ENCODE measurements at places on chromosomes 2 and 18.

GRCh38 chr2:172239944-172240590 is 137.4 kb upstream of the DLX2 start:
- DNase-seq, result no peak

DNA sequence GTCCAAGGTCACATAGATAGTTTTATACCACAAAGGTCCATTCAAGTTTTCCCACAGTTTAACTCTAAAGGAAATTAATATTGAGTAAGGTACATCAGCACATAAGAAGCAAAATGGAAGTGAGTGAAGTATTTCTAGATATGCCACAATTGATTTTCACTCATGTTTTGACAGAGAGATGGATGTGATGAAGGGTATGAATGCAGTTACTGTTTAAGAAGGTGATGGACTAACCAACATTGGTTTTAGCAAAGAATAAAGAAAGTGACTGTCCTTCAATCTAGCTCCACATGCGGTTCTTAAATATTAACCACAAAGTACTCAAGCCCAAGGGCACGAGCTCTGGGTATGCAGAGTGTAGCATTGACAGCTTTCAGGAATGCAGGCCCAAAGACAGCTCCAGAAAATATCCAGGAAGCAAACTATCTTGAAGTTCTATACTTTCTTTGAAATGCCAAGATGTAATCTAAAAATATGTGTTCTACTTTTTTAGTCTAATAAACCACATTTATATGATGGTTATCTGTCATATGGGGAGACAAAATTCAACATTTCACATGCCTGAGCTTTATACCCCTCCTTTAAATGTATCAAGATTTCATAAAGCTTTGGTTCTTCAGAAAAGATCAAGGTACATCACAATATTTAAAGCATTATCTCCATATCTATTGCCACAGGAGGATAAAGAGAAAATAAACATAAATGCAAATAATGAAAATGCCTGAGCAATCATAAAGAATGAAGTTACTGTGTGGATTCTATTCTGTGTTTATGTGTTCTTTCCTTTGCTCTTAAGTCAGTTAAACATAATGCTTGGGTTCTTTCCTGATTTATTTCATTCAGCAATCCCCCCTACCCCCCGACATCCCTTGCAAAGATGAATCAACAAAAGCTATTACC is 6.7 kb upstream of the SCN1A start:
- DNase-seq, result no peak

- no peak for DNase-seq
Measured at GRCh38 chr2:176745543-176746200, 466.9 kb upstream of the HNRNPA3 start.

GRCh38 chr2:8413589-8414135 is 268.2 kb upstream of the ID2 start:
- DNase-seq, result no peak

DNA sequence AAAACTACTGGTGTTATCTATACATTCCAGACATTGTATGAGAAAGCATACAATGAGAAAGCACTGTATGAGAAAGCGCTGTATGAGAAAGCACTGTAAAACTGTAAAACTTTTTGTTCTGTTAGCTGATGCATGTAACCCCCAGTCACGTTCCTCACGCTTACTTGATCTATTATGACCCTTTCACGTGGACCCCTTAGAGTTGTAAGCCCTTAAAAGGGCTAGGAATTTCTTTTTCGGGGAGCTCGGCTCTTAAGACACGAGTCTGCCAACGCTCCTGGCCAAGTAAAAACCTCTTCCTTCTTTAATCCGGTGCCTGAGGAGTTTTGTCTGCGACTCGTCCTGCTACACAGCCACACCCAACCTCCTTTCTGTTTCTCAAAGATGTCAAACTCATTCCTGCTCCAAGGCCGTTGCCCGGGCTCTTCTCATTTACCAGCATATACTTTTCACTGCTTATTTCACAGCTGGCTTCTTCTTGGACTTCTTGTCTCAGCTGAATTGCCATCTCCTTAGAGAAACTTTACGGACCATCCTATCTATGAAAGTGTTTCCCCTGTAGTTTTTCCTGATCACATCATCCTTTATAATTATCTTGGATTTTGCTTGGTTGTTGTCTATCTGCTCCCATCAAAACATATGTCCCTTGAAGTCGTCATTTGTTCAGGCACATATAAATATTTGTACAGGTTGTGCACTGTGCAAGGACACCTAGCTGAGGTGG is 29.8 kb upstream of the YES1 start:
- no peak for DNase-seq

DNA sequence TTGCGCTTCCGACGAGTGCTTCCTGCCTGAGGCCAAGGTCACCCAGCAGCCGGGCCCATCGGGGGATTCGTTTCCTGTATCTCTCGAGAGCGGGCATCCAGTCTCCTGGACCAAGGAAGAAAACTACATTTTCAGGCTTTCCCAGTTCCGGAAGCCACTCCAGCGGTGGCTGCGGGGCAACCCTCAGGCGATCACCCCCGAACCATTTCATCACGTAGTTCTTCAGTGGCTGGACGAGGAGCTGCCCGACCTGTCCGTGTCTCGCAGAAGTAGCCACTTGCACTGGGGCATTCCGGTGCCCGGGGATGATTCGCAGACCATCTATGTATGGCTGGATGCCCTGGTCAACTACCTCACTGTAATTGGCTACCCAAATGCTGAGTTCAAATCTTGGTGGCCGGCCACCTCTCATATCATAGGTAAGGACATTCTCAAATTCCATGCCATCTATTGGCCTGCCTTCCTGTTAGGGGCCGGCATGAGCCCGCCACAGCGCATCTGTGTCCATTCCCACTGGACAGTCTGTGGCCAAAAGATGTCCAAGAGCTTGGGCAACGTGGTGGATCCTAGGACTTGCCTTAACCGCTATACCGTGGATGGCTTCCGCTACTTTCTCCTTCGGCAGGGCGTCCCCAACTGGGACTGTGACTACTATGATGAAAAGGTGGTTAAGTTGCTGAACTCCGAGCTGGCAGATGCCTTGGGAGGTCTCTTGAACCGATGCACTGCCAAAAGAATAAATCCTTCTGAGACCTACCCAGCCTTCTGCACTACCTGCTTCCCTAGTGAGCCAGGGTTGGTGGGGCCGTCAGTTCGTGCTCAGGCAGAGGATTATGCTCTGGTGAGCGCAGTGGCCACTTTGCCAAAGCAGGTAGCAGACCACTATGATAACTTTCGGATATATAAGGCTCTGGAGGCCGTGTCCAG is 1.0 kb downstream of the MARS2 start:
- DNase-seq, result peak; percentile 21

DNA sequence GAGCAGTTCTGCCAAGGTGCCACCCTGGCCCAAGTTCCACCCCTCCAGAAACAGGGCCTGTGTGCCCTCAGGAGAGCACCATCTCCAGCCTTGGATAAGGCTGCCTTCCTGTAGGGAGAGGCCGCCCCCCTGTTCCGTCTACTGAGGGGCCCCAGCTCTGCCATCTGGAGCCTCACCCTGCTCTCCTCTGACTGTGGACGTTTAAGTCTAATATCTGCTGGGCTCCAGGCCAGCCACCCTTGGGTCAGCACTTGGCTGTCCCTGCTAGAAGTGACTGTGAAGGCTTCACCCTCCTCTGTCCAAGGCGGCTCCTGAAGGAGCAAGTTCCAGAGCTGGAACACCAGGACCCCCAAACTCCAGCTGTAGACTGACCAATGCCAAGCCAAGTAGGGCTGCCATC is 26.3 kb downstream of the RHOB start:
- no peak for DNase-seq

GRCh38 chr18:76875390-76876325 is 53.3 kb downstream of the ZNF236 start:
- peak; percentile 60 for DNase-seq

GRCh38 chr2:190551928-190552327 is 17.4 kb upstream of the NEMP2 start:
- peak; percentile 29 for DNase-seq

- no peak for DNase-seq
Measured at GRCh38 chr2:119062179-119062578, 96.4 kb downstream of the C1QL2 start.

- DNase-seq, result no peak
Measured at GRCh38 chr2:217972037-217972436, 30.8 kb downstream of the TNS1 start.

GRCh38 chr2:176461809-176462670 is 192.8 kb downstream of the MTX2 start:
- DNase-seq, result no peak

GRCh38 chr18:32010124-32010721 is 8.4 kb upstream of the RNF125 start:
- DNase-seq, result no peak
